ENCODE measurements at places on chromosomes 7 and 10.
A peak's percentile ranks its signal among the peaks of the same experiment; 100 is the strongest.

- DNase-seq = no peak
Observed at GRCh38 chr7:24760968-24761367, 3.7 kb upstream of the GSDME start.

DNA sequence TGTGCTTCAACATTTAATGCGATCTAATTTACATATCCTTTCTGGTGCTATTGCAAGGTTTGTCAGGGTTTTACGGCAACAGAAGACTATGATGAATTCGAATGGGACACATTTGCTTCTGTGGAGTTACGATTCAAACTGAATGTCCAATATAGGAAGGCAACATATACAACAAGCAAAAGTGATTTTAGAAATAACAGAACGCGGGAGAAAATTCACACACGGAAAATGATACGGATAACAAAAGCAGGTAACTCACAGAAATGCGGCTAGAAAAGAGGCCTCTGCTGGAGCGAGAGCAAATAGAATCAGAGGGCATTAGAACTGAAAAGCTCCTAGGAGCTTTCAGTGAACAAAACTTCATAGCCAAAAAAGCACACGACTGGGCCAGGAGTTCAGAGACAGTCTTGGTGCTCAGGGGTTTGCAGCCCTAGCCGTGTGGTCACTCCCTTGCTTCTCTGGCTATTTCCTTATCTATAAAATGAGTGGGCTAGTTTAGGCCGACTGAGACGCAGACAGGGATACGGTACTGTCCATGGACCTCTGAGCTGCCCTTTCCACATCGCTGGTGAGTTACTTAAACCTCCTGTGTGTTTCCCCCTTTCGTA is 557 bp upstream of the TAX1BP1 start:
- DNase-seq = no peak

GRCh38 chr7:94350734-94351133 is 44.0 kb upstream of the COL1A2 start:
- no peak for DNase-seq

DNA sequence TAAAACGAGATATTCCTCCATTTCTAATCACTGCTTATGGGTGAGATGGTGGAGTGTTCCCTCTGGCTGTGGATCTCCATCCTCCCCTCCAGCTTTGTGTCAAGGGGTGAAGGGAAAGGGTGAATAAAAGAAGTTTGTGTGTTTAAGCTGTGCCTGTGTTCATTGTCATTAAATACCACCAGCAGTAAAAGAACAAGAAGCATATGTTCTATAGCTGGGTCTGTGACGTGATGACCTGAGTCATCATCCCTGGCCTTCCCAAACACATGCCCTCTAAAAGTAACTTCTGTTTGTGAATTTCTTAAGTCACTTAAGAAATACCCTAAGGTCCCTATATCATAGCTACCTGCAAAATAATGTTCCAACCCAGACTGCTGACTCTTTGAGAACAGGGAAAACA is 104.9 kb downstream of the PPP1R17 start:
- DNase-seq = no peak

DNA sequence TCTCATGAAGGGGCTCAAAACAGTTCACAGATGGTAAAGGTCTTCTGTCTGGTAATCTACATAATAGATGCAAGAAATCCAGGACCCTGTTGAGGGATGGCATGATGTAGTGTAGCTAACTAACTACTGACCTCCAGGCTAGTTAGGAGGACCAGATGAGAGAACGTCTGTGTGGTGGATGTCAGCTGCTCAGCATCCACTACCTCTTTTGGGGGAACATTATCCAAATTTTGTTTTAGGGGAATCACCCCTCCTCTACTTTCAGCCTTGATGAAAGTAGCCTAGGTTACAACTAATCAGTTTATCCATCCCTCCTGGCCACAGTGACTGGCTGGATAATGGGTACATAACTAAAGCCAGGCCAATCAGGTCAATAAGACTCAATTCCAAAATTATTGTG is 246.0 kb downstream of the RNLS start:
- no peak for DNase-seq

DNA sequence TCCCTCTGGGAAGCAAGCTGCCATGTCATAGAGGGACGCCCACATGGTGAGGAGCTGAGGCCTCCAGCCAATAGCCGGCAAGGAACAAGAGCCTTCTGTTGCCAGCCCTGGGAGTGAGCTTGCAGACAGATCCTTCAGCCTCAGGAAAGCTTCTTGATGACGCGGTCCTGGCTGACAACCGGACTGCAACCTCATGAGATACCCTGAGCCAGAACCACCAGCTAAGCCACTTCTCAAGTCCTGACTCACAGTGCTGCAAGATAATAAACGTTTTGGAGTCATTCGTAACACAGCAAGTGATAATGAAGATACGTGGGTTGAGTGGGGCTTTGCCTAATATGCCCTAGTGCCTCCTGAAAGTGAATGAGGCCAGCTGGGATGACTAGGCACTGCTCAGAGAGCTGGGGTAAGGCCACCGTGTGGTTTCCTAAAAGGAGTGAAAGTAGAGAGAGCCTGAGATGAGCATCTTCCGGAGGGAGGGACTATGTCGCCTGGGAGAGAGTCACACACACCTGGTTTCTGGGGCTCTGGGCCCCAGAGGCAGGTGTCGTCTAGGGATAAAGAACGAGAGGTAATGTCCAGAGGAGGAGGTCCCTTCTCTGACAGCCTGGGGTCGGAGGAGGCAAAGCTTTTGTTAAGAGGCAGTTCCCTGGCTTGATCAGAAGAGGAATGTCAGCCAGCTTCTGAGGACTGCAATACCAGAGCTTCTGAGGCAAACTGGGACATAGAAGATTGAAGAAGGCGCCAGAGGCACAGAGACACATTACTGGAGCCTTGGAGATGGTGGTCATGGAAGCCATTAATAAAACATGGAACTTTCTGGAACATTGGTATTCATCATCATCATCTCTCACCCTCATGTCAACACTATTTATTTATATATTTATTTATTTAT is 53.6 kb downstream of the PYROXD2 start:
- peak; percentile 100 for DNase-seq
